ENCODE measurements at places on chromosomes 2 and 18.

DNA sequence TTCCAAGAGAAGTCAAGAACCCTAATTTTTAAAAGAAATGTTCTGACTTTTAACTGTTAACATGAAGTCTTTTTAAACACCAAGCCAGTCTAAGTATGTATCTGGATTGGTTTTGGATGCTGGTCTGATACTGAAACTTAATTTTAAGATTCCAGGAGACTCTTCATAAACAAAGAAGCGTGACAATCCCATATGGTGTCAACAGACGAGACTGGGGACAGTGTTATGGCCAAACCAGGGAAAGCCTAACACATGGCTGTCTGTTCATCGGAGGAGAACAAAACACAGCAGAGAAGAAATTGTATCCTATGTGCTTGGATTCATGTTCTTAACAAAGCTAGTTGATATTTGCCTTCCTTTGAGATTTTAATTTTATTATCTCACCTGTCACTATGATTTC, 80.5 kb upstream of the UPP2 start:
- DNase-seq = no peak

DNA sequence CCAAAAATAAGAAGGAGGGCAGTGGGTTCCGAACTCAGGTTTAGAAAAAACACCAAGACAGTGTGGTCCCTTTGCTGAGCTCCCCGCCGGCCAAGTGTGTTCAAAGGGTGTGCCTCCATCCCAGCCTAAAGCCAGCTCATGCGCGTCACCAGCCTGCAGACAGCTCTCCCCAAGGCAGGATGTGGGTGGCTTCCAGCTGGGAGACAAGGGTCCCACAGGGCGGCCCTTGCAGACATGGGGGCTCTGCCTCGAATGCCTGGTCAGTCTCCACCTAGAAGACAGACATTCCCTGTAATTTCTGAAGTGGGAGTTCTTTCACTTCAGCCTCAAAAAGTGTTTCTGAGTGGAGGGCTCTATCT, 135.8 kb upstream of the GPC1 start:
- no peak for DNase-seq

GRCh38 chr2:134325696-134326095, 71.8 kb downstream of the MGAT5 start:
- no peak for DNase-seq

DNA sequence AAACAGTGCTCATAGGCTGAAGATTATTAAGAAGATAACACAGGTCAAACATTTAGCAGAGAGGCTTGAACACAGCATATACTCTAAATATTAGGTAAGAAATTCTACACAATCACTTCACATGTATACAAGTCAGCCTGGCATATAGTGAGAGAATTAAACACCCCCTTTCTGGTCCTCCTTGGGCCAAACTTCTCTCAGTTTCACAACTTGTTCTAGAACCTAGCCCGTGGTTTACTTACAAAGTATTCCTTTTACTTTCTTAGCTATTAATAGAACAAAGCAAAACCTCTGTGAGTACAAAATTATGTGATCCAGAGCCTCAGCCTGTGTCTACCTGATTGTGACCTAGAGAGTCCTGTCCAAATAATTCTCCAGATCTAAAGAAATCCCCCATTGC, 562.8 kb downstream of the TNS1 start:
- DNase-seq = no peak

- no peak for DNase-seq
These were observed 70.2 kb downstream of the SPATS2L start for GRCh38 chr2:200376513-200377354.

DNA sequence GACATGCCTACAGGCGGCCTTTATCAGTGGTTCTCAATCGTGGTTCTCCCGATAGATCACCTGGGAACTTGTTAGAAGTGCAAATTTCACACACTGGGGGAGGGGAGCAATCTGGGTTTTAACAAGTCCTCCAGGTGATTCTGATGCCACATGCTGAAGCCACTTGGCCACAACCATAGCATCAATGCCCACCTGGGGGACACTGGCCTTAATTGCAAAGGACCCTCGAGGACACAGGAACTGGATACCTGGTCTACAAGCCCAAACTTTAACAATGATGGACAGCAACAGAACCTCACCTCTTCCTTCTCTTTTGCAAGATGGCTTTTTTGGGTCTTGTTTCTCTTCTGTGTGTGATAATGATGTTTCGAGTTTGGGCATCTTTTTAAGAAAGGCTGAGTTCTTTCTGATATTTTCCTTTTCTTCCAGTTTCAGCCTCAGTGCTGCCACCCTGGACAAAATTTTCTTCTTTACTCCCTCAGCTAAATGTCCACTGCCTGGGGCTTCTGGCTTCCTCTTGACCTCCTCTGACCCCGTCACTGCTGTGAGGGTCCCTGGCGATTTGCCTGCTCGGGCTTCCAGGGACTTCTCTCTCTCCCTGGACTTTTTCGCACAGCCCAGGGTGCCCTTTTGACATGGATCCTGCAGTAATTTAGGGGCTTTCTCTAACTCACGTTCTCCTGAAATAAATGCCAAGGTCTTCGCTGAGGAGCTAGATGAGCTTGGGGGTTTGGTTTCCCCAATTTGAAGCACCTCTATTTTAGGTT, 94.2 kb downstream of the ALPK2 start:
- no peak for DNase-seq

DNA sequence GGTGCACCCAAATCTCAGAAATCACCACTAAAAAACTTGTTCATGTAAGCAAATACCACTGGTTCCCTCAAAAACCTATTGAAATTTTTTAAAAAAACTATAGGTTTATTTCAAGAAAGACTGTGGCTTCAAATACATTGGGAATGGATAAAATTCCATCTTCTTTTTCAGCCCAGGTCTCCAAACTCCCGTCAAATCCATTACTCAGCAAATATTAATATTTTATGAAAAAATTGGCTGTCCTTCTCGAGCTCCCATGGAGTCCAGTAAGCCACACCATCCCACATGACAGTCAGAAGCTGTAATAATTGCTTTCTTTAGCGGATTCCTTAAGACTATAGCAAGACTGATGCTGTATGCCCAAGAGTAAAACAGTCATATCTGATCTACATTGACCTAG, 204.4 kb upstream of the DOK6 start:
- DNase-seq = no peak

GRCh38 chr18:77038182-77038858, 94.3 kb downstream of the MBP start:
- DNase-seq = no peak

GRCh38 chr2:28101892-28102291, 211.4 kb downstream of the BABAM2 start:
- DNase-seq = no peak

GRCh38 chr2:28437918-28438317, 45.3 kb downstream of the FOSL2 start:
- DNase-seq = no peak

- DNase-seq = no peak
These were observed 2.5 kb upstream of the FAP start for GRCh38 chr2:162245781-162246180.

DNA sequence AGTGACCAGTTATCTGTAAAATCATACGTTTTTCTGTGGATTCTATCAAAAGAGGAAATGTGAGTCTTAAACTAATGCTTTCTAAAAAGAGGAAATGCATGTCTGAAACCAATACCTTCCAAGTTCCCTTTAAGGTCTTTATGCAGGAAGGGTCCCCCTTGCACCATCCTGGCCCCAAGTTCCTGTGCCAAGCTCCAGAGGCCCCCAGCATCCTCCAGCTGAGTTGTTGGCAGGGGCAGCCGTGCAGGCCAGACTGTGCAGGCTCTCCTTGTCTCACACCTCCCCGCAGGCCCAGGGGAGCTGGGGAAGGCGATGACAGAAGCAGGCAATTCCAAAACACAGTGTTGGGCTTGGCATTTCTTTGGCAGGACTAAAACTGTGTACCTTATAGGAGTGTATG, 39.2 kb downstream of the DPYSL5 start:
- DNase-seq = no peak

DNA sequence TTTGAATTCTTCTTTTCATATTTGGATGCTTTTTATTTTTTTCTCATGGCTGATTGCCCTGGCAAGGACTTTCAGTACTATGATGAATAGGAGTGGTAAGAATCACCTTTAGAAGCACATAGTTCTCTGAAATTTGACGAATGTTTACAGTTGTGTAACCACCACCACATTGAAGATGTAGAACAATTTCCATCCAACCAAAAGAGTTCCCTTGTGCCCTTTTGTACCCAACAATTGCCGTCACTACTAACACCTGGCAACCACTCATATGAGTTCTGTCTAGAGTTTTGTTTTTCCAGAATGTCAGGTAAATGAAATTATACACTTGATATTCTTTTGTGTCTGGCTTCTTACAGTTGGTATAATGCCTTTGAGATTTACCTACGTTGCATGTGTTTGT, 28.7 kb upstream of the SLC16A14 start:
- DNase-seq = no peak

DNA sequence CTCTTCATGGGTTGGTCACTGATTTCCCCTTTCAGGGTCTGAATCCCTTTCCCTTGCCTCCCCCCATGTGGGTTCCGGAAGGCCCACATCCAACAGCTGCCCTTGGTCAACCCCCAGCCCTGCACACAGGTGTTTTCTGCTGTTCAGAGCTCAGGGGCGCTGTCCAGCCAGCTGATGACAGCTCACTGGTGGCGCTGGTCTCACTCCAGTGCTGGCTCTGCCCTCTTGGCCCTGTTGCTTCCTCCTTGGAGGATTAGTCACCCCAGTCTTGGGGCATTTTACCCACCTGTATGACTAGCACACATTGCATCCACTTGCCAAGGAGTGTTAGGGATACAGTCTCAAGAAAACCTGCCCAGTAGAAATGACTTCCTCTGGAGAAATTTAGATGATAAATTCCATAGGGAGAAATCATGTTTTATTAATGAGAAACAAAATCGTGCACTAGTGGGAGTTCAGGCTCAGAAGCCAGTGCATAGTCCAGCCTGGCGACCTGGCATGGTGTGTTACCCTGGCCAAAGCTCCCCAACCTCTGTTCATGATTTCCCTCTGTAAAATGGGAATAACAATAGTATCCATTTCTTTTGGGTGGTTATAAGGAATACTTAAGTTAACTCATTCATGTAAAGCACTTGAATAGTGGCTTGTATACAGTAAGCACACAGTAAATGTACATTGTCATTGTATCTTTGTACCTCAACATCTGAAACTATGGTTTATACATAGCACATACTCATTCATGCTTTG, 21.6 kb downstream of the CRIM1 start:
- no peak for DNase-seq

- no peak for DNase-seq
These were observed 87.4 kb downstream of the INO80D start for GRCh38 chr2:205998583-205998982.
